Activated effector memory CD4-positive, alpha-beta T cell treated with Interleukin-2 at 50 U/mL for 16 hours (primary cell): ENCODE measurements at places on chromosomes 11 and 22.

DNA sequence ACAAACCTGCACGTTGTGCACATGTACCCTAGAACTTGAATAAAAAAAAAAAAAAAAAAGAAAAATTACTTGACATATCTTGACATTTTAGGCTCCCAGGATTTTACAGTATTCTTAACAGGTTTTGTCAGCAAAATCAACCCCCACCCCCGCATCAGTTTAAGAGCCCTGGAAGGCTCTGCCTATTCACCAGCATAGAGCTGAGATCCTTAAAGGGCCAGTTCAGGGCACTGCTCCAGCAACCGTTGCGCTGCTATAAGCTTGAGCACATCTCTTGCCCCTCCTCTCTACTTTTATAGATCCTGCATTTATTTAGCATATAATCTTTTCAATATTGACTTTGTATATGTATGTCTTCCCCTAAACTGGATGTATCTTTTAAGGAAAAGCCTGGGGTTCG lies 697 bp upstream of the PAFAH1B2 start:
- DNase-seq, result no peak

GRCh38 chr22:42509548-42509947 lies 10.0 kb downstream of the RRP7A start:
- no peak for DNase-seq

- DNase-seq, result no peak
These were observed 7.1 kb downstream of the LINC01488 start for GRCh38 chr11:69488543-69488940.

- DNase-seq, result no peak
These were observed 41.3 kb upstream of the SLN start for GRCh38 chr11:107752949-107753822.

GRCh38 chr11:24885580-24886173 lies 388.8 kb downstream of the LUZP2 start:
- DNase-seq, result no peak

DNA sequence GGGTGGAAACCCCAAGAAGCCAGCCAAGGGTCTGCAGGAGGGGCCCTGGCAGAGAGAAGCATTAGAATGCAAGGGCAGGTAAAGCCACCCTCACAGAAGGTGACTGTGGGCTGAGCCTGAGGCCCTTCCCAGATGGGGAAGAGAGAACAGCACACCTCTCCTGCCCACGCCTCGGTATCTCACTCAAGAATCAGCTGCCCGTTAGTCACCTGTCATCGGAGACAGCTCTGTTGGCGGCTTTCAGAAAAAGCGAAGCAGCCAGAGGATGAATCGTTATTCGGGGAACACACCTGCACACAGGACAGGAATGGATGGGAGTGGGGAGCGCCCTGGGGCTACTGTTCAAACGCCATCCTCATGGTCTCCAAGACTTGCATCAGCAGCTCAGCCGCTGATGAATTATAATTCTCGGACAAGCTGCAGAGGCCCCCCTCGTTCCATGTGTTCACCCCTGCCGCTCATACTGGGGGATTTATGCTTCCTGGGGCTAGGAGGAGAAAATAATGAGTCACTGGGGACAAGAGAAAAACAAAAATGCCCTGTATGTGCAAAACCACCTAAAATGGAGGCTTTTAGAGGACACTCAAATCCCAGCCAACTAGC lies 21.6 kb upstream of the TMA7B start:
- no peak for DNase-seq

DNA sequence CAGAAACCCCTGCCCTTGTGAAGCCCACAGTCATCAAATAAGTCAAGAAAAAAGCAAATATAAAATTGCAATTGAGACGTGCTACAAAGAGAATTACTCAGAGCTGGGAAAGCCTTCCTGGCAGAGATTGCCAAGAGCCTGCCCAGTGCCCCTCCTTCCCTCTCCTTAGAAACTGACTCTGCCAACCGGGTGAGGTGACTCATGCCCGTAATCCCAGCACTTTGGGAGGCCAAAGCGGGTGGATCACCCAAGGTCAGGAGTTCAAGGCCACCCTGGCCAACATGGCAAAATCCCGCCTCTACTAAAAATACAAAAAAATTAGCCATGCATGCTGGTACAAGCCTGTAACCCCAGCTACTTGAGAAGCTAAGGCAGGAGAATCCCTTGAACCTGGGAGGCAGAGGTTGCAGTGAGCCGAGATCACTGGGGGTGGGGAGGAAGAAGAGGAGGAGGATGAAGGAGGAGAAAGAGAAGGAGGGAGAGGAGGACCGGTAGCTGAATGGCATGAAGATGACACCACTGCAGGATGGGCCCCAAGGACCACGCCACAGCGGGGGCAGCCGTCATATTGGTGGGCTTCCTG lies 76.1 kb upstream of the RTL6 start:
- DNase-seq, result no peak

DNA sequence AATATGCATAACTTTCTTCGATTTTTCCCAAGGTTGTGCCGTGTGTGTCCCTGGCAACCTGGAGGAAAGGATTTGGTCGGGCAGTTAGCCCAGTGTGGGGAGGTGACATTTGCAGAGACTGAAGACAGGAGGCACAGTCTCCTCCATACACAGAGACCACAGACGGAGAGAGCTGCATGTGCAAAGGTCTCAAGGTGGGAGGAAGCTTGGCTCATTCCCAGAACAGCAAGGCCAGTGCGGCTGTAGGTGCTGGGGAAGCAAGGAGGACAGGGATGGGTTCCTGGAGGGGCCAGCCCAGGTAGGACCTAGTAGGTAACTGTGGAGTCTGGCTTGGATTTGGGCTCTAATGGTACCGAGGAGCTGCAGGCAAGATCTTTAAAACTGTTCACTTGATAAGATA lies 20.7 kb upstream of the CPT1A start:
- no peak for DNase-seq

DNA sequence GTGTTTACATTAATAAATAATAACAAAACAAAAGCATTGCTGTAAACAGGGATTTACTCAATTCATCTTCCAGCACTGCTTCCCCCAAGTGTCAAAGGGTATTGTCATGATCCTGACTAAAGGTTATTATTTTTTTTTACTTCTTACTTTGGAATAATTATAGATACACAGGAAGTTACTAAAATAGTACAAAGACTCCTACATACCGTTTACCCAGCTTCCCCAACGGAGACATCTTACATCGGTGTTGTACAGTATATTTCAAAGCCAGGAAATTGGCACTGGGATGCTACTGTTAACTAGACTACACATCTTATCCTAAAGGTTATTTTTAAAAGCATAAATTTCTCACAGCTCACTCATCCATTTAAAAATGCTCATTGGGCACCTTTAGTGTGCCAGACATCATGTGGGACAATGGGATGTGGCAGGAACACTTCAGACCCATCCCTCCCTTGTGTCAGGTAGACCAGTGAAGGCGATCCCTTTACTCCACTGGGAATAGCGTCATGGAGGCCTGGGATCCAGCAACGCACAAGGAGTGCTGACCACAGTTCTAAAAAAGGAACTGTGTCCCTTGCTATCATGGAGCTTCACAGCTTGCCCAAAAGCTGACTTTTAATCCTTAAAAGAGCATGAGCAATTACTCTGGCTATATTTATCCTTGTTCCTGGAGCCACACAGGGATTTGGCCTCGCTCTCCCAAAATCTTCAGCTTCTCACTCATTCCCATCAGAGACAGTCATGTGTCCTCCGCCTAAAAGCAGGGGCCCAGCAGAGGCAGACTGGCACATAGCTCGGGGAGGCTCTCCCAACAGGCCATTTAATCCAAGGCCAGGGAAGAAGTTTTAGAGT lies 3.1 kb upstream of the IRAG1 start:
- DNase-seq, result no peak

GRCh38 chr11:70525006-70525405 lies 126.7 kb downstream of the CTTN start:
- DNase-seq, result no peak

GRCh38 chr11:127693686-127694085 lies 693.1 kb upstream of the KIRREL3 start:
- no peak for DNase-seq

DNA sequence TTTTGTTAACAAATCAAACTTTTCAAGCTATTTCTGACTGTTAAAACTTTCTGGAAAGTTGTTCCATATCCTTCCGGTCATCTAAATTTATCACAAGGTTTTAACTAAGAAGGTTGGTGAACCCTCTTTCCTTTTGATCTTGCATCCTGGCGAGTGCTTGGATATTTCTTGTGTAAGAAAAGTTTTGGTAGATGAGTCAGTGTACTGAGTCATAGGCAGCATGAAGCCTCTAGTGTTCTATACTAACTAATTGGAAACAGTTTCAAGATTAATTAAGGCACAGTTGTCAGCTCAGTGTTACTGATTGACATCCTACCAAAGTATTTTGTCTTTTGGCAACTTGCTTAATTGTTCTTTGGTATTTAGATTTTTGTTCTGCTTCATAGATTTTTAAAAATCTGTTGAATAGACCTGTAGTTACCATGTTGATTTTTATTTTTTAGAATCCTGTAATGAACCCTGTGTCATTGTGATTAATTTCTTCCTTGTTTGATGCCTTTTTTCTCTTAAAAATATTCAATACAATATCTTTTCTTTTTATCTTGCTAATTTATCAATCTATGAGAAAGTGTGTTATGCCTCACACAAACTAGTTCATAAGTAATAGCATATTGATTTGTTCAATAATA lies 38.0 kb downstream of the METTL15 start:
- no peak for DNase-seq

DNA sequence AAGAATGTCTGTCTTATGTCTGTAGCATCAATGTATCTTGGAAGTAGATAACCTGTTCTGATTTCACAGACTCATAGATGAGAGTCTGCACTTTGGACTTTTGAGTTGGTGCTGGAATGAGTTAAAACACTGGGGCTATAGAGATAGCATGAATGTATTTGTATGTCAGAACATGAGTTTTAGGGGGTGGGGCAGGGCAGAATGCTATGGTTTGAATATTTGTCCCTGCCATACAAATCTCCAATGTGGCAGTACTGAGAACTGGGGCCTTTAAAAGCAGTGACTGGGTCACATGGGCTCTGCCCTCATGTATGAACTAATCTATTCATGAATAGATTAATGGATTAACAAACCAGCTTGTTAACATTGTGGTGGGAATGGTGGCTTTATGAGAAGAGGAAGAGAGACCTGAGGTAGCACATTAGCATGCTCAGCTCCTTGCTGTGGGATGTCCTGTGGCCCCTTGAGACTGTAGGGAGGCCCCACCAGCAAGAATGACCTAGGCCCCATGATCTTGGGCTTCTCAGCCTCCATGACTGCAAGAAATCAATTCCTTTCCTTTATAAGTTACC lies 15.5 kb upstream of the OR52K1 start:
- no peak for DNase-seq
